C1 segment of cervical spinal cord (tissue), 14 donors: ENCODE measurements at places on chromosomes 7 and 10.

DNA sequence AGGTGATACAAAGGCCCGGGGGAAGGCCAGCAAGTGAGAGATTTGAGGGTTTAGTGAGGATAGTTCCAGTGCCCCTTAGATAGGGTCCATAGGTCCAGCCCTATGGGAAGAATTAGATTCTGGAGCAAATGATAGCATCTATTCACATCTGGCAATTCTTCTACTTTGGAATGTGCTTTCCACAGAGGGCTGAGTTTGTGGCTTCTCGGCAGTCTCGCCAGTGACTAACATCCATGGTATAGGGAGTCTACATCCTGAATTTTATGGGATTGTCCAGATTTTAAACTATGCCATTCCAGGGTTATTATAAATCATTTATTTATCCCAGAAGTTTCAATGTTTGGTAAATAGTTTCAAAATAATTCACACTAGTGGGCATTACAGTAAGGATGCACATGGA is 207.3 kb upstream of the ADO start:
- DNase-seq = no peak

DNA sequence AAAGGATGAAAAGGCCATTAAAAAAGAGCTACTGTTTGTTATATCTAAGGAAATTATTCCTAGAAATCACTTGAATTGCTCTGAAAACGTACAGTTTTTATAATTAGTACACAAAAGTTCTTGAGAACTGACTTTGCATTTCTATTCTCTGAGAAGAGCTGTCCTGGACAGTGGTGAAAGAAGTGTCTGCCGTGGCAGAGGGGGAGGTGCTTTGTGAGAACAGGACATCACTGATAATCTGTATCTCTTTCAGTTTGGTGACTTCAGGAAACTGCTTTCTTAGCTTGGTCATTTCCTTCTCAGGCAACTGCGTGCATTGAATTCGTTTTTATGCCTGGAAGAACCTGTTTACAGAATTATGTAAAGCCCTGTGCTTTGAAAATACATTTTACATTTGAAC is 52.1 kb downstream of the POLL start:
- no peak for DNase-seq

DNA sequence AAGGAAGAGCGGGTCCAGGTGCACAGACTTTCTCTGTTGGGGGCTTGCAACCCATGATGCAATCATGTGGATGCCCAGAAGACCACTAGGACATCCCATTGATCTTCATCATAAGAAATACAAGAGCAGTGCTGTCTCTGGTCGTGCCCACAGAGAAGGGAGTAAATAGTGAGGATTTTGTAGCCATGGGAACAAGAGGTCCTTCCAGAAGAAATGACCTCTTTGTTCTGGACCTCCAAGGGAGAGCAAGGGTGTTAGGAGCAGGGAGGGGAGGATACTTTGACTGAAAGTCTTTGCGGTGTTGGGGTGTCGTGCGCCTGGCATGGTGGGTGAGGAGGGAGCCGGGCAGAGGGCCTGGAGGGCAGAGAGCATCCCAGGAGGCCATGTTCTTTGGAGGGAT is 55.0 kb upstream of the EN2 start:
- DNase-seq = peak; percentile 35

DNA sequence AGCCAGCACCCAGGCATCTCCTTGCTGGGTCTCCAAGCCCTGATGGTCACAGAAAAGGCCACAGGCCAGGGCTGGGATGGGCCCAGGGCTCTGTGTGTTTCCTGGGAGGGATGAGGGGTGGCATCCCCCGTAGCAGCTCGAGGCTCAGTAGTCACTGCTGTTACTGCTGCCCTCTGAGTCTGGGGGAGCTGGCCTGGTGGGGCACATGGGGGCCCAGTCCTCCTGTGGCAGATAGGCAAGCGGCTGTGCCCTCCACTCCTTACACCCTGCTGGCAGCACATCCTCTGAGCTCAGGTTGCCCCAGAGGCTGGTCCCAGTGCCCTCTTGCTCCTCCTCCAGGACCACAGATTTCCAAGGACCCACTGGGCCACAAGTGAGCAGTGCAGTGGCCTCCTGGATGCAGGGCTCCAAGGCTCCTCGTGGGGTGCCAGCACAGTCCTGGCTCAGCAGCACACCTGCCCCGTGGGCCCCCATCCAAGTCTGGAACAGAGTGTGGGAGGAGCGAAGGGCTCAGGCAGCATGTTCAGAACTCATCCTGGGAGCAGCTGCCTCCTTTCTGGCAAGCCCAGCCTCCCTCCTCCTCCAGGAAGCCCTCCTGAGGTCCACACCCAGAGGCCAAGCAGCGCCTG is 31.5 kb upstream of the TUBB8 start:
- DNase-seq = no peak

DNA sequence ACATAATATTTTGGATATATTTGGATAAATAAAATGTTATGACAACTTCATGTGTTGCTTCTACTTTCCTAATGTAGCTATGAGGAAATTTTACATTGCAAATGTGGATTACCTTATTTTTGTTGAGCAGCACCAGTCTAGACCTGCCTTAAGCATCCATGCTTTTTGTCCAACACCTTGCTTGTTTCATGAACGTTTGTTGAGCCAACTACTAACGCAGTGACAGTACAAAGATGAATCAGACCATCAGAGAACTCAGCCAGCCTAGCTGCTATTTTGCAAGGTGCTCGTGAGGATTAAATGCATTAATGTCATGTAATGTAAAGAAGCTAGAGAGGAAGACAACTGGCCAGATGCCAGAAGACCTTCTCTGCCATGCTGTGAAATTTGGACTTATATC is 1.1 kb upstream of the ZC3HAV1L start:
- DNase-seq = no peak

- DNase-seq = no peak
Observed at GRCh38 chr10:1128649-1129048, 72.5 kb downstream of the WDR37 start.

GRCh38 chr10:88848499-88848898 is 3.1 kb downstream of the ANKRD22 start:
- no peak for DNase-seq

DNA sequence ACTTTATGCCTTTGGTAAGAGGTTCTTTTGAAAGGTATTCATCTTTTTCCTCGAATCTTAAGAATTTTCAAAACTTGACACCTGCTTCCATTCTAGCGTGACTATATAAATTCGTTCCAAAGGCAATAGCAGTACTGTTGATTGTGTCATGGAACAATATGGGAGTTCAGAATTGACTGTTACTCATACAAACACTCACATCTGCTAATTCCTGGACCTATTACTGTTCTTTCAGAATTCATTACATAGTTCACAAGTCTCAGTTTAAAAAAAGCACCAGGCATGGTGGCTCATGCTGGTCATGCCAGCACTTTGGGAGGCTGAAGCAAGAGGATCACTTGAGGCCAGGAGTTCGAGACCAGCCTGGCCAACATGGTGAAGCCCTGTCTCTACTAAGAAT is 80.9 kb downstream of the CACNB2 start:
- no peak for DNase-seq

- no peak for DNase-seq
Observed at GRCh38 chr7:36076074-36076473, 77.0 kb upstream of the EEPD1 start.

GRCh38 chr10:27433976-27434375 is 70.1 kb upstream of the RAB18 start:
- DNase-seq = no peak

- DNase-seq = no peak
Observed at GRCh38 chr10:129339191-129339590, 127.8 kb upstream of the MGMT start.

DNA sequence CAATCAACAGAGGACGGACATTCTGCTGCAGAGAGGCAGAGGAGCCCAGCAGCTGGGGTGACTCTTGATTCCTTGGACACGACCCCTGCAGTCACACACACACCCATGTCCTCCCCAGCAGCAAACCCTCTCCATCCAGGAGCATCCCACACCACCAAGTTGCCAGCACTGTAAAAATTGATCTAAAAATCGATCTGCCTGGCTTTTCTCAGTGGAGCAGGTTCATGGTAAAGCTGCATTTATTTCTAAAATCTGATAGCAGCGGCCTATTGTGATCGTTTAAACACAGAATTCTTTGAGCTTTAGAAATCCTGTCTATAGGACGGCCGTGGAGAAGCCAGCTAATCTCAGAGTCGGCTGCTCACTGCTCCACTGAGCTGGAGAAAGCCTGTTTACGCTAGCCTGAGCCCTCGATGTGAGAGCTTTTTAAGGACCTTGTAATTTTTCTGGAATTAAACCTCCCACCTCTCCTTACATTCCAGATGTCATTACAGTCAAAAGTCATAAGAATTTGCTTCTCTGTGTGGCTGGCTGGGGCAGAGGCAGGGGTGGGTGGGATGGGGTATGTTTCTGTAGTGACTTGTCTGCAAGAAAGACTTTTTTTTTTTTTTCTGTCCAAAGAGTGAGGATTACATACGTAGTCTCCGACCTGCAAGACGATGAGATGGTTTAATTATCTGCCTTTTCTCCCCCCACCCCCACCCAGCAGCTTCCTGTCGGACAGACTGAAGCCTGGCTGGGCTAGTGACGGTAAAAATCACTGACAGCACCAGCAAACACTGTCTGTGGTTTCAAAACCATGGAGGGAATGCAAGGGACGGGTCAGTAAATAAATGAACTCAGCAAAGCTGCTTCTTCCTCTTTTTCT is 31.6 kb downstream of the TRIM8 start:
- DNase-seq = peak; percentile 29

- no peak for DNase-seq
Observed at GRCh38 chr10:119531067-119531466, 11.5 kb downstream of the RGS10 start.

GRCh38 chr7:112937651-112938415 is 147.6 kb upstream of the TMEM168 start:
- no peak for DNase-seq

- no peak for DNase-seq
Observed at GRCh38 chr10:113732966-113733365, 18.5 kb upstream of the PLEKHS1 start.

DNA sequence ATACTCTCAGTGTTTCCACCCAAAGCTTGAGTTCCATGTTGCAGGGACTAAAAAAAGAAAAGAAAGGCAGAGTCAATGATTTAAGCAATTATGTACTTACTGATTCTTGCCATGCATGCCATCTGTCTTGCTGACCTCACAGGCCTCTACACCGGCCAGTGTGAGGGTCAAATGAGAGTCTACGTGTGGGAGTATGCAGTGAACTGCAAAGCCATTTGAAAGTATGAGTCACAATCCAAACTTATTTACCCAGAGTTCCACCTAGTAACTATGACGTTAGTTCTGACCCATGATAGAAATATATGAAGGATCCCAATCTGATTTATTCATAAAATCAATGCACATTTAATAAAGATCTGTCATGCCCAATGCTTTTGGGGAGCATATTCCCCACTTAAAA is 26.5 kb downstream of the PDE1C start:
- DNase-seq = no peak

DNA sequence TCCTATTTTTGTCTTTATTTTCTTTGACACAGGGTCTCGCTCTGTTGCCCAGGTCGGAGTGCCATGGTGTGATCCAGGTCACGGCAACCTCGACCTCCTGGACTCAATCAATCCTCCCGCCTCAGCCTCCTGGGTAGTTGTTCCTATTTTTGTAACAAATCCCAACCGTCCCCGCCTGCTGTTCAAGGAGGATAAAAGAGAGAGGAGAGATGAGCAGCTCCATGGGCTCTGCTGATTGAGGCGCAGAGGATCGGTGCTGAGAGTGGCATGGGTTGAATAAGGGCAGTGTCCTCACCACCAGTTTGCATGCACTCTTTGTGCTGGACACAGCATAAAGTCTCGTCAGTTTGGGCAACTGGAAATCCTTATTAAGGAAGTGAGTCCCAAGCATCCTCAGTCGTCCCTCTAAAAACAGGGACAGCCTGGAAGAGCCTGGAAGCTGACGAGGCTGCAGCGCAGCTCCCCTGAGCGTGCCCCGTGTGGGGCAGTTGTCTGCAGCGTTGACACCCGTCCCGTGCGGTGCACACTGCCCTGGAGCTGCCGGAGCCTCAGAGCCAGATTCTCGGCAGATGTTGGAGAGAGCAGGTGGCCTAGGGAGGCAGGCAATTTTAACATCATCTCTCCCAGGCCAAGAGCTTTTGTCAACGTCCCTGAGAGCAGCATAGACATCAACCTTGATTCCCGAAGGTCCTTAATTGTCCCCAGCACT is 404.2 kb upstream of the RNF32 start:
- DNase-seq = no peak

- DNase-seq = peak; percentile 90
Observed at GRCh38 chr10:63521416-63522276, 445 bp downstream of the REEP3 start.

DNA sequence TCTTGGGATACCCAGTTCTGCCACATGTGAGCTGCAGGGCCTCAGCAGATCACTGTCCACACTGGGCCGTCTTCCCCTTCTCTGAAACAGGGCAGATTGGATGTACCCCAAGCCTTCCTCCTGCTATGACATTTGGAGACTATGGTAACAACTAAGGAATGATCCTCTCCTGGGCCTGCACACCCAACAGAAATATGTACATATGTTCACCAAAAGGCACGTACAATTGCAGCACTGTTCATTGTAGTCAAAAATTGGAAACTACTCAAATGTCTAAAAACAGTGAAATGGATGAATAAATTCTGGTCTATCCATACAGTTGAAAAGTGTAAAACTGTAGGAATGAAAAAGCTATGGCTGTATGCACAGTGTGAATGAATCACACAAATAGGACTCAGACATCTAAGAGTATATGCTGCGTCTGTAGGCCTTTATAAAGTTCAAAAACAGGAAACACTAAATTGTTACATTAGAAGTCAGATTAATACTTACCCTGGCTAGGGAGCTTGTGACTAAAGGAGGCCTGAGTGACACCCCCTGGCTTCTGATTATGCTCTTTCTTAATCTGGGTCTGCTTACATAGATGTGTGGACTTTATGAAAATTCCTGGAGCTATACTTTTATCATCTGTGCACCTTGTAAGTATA is 16.1 kb upstream of the XPNPEP1 start:
- no peak for DNase-seq

- peak; percentile 83 for DNase-seq
Observed at GRCh38 chr10:110007701-110008517, at the start of gene ADD3. TSS of gene ADD3 (plus strand) at chr10:110007984. CDS start at chr10:110100654, 92,670 bp downstream.

- DNase-seq = no peak
Observed at GRCh38 chr7:55549457-55549856, 22.8 kb downstream of the VOPP1 start.

GRCh38 chr7:15175152-15175551 is 272.6 kb upstream of the DGKB start:
- no peak for DNase-seq
